ENCODE measurements at places on chromosomes 12 and 14.

- DNase-seq = no peak
Measured at GRCh38 chr12:104230304-104231095, 14.9 kb downstream of the TXNRD1 start.

DNA sequence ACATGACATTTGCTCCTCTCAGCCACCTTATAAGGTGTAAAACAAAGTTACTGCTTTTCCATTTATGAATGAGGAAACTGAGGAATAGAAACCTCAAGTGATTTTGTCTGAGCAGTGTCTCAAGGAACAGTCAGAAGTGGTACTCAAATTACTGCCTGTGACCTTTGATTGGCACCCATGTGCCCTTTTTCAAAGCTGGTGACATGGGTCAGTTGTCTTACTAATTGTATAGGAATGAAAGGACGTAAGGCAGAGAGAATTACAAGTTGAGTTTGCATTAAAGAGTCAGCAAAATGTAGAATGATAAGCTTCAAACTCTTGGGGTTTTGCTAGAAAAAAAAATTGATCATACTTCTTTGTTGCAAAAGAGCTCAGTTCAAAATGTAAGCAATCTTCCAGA, 129.1 kb downstream of the GTF2A1 start:
- no peak for DNase-seq

- no peak for DNase-seq
Measured at GRCh38 chr12:72888693-72889092, 616.5 kb downstream of the TRHDE start.

DNA sequence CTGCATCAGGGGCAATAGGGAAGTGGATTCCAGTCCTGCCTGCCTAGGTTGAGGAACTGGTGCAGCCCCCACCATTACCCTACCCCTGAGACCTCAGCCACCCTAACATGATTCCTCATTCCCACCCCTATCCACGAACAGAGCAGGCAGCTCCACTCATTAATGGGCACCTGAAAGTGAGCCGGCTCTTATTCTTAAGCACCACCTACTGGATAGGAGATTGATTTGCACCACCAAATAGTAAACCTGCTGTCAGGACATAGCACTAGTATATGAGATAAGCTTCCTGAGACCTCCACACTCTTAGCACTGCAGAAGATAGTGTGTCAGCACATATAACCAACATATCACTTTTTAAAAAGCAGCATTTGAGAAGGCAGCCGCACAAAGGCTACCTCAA, 573.2 kb downstream of the SOX5 start:
- no peak for DNase-seq

DNA sequence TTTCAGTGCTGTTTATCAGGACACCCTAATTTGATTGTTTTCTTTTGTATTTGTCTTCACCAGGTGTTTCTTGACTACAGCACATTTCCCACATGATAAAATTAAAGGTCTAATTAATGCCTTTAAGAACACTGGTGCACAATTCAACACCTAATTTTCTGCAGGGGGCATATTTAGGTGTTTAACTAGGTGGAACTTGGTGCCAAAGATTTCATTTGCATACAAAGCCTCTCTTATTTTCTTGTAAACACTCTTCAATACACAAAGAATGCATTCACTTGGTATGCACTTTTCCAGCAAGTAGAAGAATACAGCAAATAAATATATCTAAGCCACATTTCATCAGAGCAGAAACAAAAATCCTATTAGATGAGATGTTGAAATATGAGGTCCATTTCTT, 646.2 kb upstream of the FOXG1 start:
- DNase-seq = no peak

DNA sequence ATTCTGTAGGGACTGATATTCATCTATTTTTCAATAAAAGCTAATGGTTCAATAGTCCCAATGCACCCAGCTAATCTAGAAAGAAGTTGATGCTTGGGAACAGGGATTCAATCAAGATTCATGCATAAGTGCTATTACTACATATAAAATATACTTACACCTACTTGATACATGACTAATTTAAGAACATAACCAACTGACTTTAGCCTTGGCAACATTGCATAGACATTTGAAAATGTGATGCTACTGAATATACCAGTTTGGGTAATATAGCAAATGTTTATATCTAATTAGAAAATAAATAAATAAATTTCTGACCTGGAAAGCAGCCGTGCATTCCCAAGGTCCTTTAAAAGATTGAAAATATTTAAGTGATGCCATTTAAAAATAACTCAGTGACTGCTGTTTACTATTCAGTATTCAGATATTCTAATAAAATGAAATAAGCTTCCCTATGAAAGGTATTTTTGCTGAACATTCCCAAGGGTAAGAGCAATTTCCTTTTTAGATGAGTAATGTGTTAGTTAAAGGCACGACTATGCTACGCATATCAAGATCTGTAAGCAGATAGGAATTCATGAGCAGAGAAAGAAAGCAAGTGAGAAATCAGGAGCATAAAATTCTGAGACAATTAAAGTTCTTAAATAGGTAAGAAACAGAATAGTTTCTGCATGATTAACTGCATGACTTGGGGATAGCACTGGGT, 160.6 kb upstream of the SYT1 start:
- DNase-seq = no peak

DNA sequence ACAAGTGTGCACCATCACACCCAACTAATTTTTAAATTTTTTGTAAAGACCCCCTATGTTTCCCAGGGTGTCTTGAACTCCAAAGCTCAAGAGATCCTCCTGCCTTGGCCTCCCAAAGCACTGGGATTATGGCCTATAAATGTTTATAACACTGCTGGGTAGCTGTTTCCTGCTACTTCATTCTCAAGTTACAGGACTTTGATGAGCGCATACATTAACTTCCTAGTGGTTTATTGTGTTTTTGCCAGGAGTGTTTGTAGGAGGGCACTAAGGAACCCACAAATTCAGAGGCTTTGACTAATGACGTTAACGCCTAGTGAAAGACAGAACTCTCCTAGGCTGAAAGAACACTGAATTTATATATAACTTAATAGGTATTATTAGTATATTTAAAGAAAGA, 15.2 kb upstream of the NAA30 start:
- no peak for DNase-seq

- DNase-seq = no peak
Measured at GRCh38 chr12:9405886-9406563, 197.8 kb upstream of the PZP start.

GRCh38 chr14:59330455-59330854, 134.7 kb downstream of the GPR135 start:
- no peak for DNase-seq

DNA sequence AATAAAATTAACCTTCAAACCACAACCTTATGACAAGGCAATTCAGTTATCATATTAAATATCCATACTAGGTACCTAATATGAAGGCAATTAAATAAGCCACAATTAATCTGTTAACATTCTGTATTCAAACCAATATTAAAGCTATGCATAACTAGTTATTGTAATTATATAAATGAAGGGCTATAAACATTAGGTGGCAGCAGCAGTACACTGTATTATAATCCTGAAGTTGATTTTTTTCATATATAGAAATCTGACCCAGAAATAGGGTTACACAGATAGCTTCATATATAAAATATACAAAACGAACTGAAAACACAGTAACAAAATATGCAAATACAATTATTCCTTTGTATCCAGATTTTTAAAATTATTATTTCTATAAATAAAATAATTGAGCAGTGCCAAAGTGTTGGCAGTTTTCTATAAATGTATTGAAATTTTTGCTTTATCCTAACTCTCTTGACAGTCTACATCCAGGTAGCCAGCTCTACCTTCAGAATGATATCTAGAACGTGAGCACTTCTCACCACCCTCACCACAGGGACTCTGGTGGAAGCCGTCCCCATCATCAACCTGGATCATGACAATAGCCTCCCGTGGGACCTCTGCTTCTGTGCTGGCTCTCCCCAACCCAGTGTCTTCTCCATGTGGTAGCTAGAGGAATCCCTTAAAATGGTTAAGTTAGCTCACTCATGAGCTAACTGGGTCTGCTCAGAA, 136.2 kb downstream of the MED13L start:
- no peak for DNase-seq

- no peak for DNase-seq
Measured at GRCh38 chr12:27112871-27113270, 30.5 kb upstream of the C12orf71 start.

DNA sequence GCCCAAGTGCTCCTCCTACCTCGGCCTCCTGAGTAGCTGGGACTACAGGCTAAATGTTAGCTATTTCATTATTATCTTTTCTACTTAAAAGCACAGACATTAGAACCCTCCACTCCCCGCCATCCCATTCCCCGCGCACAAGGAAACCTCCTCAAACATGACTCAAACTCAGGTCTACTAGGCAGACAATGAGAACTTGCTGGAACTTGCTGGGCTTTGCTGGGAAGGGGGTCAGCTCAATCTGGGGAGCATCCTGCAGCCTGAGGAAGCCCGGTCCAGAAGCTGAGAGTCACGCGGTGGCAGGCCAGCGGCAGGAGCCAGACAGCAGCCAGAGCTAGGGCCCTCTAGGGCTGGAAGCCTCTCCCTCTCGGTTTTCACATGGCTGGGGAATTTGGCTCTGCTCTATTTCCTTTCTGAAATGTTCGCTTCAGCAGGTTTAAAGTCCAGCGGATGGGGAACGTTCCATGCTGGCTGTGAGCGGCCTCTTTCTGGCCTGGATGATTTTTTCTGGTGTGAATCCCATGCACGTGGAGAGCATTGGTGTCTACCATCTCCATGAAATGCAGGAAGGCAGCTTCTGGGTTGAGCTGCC, 68.5 kb downstream of the SLC6A12 start:
- DNase-seq = no peak

GRCh38 chr14:49203676-49204075, 382.5 kb downstream of the RPS29 start:
- DNase-seq = no peak

GRCh38 chr14:86847140-86847539, 1145.8 kb downstream of the GALC start:
- DNase-seq = no peak

GRCh38 chr12:116087399-116087798, 190.1 kb downstream of the MED13L start:
- no peak for DNase-seq

DNA sequence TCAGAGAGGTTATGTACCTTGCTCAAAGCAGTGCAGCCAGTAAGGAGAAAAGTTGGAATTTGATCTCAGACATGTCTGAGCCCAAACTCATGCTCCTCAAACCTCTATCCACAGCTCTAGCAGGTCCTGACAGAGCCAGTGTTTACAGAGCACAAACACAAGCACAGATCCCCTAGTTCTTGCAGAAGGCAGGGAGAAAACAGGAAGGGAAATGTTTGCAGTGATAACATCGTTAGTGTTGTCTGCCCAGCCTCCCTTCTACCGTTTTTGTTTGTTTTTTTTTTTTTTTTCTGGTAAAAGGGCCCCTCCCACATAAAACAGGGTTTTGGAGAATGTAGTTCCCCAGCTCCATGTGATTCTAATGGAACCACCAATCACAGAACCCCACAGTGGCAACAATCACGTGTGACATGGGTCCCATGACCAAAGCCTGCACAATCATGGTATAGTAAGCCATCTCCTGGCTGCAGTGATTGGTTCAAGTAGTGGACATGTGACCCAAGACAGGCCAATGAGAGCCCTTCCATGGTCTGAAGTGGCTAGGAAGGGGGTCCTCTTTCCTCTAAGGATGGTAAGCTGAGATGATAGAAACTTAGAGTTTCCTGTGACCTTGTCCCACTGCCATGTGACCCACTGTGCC, 513.4 kb downstream of the MED13L start:
- no peak for DNase-seq

DNA sequence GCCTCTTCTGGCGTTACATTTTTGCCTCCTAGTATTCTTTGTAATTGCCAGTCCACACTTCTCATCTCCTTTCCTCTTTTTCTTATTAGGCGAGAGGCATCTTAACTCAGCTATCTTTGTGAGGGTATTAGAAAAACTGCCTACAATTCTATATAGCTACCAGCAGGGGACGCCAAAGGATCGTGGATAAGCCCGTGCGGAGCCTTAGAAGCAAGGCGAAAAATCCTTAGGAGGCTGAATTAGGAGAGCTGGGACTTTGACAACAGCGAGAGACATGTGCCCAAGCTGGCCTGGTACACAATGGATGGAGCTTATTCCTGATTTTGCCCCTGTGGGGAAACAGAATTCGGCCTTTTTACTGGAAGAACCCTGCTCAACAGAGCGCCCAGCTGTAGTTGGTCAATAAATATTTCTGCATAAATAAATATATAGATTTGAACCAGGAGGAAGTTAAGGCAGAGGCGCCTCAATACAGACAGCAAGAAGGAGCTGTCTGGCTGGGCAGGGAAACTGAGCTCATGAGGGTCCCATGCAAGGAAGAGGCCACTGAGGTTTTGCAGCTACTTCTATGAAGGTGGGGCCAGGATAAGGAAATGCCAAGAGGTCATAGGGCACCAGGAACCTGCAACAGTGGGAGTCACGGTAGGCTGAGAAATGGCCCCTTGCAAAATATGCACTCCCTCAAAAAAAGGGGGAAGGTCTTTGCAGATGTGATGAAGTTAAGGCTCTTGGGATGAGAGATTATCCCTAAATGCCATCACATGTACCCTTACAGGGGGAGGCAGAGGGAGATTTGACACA, 14.6 kb upstream of the RBM19 start:
- DNase-seq = no peak

- no peak for DNase-seq
Measured at GRCh38 chr12:15318841-15319240, 3.5 kb upstream of the PTPRO start.

DNA sequence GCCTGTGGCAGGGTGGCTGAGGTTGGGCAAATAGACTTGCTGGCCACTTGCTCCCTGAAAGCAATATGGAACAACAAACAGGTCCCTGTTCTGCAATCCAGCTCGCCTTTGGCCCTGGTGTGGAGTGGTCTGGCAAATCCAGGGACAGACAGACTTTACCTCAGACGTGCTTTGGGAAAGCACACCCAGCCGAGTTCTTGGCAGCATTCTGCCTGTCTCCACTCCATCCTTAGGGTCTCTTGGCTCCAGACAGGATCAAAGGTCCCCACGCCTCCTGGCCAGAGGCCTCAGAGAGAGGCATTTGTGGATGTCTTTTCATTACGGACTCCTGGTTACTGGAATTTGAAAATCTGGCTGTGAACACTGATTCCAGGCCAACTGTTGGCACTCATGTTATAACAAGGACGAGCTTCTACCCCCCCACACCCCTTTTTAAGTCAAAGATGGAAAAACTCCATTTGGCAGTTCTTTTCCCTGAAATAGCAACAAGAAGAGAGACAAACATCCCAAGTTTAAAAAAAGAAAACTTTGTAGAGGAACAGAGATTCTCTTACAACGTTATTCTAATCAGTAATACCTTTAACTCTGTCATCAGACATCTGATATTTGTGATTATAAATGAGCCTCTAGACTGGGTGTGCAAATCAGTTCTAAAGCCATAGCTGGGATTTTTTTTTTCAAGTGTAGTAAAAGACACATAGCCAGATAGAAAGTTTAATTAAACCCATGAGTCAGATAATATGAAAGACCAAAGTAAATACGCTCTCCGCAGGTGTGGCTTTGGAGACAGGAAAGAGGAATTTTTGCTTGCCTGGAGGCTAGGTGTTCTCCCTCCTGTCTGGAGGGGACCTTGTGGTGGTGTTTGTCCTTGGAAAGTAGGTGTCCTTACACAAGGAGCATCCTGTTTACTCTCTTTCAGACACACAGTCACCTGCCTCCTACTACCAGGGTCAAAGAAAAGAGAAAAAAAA, 60.7 kb downstream of the GALNT8 start:
- DNase-seq = peak; percentile 27

- DNase-seq = no peak
Measured at GRCh38 chr12:122079033-122079531, 526 bp downstream of the MLXIP start.

- no peak for DNase-seq
Measured at GRCh38 chr12:91813701-91814100, 331.9 kb downstream of the BTG1 start.

Data from C1 segment of cervical spinal cord (tissue), 14 donors.